Epithelial cell of umbilical artery (primary cell): ENCODE measurements at places on chromosomes 5 and 9. TPM values are rescaled to one million over a fixed set of nuclear protein-coding genes. Genes with fewer than 3 reads are reported as not detected.

PCDHB8 gene
- under 0.01 and 0.15 TPM in 2 replicates for total RNA-seq

RIGI gene
- 20.1 and 128 TPM in 2 replicates for total RNA-seq

LSM11 gene
- total RNA-seq, result 9.4 and 10.2 TPM in 2 replicates

GRXCR2 gene
- total RNA-seq, result not detected in 2 replicates

CDX1 gene
- total RNA-seq, result not detected in 2 replicates

TERT gene
- not detected in 2 replicates for total RNA-seq

LCN15 gene
- total RNA-seq, result not detected in 2 replicates

LCN12 gene
- not detected in 2 replicates for total RNA-seq

PCDHGA12 gene
- total RNA-seq, result 5.2 and 5.9 TPM in 2 replicates

IRX2 gene
- not detected in 2 replicates for total RNA-seq

C9orf153 gene
- under 0.01 TPM in 1 of 2 replicates, not detected in the other for total RNA-seq

NEUROG1 gene
- not detected in 2 replicates for total RNA-seq
